ENCODE measurements at places on chromosomes 2 and 18.

DNA sequence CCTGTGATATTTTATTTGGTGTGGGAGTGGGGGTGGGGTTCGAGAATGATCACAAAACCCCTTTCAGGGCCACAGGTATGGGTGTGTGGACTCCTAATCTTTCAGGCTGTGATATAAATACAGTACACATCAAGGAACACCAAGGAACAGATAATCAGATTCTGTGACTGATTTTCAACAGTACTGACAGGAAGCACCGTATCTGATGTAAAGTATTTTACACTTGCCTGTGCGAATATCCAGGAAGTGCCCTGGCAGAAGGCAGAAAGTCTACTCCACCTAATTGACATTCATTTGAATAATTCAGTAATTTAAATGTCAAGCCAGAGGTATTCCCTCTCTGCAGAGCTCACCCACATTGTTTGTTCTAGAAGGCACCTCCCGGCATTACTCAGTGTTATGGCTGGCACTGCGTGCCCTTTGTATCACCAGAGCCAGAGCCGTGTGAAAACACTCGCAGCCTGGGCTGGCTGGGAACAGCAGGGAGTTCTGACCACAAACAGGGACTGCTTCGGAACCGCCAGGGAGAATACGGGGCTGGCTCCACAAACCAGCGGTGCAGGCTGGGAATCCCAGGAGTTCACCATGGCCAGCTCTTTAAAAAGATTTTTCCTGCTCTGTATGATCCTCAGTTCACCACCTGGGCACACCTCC, 91.8 kb downstream of the ACVR1 start:
- no peak for DNase-seq

- no peak for DNase-seq
Observed at GRCh38 chr18:3857544-3857943, 407.6 kb downstream of the TGIF1 start.

DNA sequence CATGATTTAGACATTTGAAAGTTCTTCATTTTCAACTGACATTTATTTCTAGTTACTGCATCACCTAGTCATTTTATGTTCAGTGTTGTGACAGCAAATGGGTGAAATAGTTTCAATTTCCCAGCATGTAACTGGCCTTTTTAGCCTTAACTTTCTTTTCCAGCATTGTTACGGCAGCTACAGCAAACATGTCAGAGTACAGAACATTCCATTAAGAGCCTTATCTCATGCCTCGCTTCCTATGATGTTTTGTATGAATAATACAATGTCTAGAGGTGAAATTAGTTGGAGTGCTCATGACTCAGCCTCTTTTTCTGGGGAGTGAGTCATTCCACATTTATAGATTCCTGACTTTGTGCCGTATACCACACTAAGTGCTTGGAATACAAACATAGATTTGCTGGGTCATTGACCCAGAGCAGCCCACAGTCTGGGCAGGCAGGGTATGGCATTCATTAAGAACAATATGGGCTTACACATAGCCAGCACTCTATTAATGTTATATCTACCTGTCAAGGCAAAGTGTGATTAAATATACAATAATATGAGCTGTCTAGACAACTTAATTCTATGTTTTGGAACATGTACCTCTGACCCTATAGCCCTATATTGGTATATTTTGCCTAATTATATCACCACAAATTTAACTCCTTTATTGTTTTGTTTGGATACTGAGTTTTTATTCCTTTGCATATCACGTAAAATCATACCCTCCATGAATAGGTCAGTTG, 72.2 kb downstream of the MAP2 start:
- no peak for DNase-seq

- no peak for DNase-seq
Observed at GRCh38 chr2:159071190-159071915, 102.9 kb downstream of the TANC1 start.

DNA sequence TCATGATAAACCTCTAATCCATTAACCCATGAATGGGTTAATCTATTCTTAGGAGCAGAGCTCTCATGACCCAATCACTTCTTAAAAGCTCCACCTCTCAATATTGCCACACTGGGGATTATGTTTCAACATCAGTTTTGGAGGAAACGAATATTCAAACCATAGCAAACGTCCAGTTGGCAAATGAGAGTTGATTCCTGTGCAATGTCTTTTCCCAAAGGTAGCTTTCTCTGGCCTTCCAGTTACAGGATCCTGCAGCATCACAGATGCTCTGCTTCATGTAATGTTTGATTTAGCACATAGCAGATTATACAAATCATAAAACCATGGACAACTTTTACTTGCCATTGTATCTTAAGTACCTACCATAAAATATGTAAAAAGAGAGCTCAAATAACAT, 481.0 kb downstream of the TNS1 start:
- DNase-seq = peak; percentile 10

DNA sequence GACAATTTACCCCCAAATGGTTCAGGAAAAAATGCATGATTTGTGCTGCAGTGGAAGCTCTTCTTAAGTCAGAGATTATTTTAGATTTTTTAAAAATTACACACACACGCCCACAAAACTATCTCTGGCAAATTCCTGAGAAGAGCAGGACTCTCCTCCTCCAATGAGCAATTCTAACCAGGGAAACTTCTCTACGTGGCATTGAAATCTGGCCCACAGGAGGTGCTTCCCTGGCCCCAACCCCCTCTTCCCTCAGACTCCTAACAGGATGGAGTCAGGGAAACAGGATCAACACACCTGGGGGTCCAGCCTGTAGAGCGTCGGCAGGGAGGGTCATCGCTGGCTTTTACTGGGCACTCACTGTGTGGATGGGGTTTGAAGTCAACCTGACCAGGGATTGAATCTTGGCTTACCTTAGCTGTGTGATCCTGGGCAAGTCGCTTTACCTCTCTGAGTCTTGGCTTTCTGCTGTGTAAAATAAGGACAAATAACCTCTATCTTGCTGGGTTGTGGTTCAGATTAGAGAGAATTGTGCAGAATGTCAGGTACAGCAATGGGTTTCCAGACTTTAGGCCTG, 65.4 kb upstream of the ASAP2 start:
- no peak for DNase-seq

GRCh38 chr2:181054843-181055242, 74.4 kb downstream of the UBE2E3 start:
- no peak for DNase-seq
